ENCODE measurements at places on chromosomes 3 and 15.

GRCh38 chr3:152377184-152377570 lies 108.4 kb downstream of the MBNL1 start:
- no peak for DNase-seq

DNA sequence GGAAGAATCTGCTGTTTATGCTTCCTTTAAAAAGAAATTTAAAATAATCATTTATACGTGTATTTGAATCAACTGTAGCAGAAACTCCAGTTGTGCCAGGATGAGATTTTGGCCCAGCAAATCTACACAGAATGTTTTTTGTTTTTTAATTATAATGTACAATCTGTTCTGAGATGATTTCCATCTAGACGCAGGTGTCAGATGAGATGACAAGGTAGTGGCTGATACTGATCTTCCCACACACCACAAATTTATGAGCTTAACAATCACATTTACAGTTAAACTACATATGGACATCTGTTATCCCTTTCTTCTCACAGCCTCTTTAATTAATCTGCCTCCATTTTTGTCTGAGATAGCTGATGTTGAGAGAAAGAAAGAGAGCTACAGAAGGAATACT lies 23.6 kb downstream of the DCLK3 start:
- DNase-seq: no peak

DNA sequence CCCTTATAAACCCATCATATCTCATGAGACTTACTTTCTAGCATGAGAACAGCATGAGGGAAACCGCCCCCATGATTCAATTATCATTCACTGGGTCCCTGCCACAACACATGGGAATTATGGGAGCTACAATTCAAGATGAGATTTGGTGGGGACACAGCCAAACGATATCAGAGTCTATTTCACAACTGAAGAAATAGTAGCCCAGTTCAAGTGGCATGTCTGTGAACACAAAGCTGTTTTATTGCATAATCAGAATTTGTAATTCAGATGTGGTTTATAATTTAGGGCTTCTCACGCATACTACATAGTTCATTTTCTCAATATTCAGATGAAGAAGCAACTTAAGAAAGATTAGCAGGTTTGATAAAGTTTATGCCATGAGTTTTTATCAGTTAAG lies 1188.0 kb upstream of the ALCAM start:
- no peak for DNase-seq

DNA sequence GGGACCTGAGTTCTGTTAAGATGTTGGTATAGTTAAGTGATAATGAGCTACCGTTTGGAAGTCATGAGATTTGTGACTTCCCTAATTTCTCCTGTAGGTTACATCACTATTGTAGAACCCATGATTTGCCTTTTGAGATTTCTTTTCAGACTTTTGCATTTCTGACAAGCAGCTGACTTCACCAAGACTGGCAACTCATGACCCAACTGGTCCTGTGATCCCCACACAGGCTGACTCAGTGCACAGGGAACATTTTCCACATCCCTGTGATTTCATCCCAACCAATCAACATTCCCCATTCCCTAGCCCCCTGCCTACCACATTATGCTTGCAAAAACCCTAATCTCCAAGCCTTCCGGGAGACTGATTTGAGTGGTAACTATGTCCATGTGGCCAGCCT lies 242.1 kb upstream of the PDZRN3 start:
- DNase-seq: no peak

DNA sequence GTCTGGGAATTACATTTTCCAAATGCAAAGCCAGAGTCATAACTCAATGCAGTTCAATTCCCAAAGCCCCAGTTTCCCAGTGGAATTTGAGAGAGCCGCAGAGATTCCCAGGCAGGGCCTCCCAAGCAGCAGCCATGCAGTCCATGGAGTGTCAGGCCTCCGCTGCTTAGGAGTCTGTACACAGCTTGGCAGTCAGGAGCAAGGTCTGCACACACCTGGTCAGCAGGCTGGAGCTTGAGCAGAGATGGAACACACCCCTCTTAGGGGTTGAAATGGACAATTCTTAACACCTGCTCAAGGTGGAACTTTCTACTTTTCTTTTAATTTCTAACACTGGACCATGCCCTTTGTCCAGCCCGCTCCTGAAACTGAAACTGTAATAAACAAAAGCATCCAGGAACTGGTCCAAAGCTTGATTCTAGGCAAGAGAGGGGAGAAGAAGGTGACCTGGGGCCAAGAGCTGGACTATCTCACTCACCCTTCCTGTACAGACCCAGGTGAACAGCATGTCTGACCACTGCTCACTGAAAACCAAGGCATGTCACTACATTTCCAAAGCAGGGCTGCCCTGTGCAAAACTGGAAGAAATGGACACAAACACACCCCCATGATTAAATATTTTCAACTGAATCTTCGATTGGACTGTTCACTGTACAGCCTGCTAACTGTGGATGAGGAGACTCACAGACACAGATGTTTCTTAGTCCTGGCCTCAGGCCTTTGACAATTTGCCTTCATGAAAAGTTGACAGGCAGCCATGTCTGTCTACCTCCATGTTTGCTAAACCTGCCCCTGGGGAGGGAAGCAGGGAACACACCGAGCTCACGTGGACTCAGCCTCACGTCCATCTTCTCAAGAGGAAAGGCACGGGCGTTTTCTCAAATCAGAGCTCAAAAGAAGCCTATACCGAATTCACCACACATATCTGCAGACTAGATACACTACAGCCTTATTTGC lies 48.6 kb upstream of the DUSP7 start:
- no peak for DNase-seq

GRCh38 chr3:131544557-131544956 lies 41.8 kb upstream of the MRPL3 start:
- DNase-seq: peak; percentile 8

GRCh38 chr3:52891615-52892081 lies 5.7 kb downstream of the STIMATE start:
- DNase-seq: no peak

DNA sequence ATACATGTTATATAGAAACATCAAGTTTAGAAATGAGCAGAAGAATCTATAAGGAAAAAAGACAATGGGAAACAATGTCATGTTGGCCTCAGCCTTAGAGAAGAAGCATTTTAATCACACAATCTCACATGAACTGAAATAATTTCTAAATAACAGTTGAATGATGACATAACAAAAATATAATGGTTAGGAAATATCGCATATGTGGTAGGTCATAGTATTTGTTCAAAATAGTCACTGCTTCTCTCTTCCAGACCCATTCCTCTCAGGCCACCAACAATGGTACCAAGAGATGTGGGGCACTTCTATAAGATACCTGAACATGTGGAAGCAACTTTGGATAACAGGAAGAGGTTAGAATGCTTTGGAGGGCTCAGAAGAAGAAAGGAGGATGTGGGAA lies 195.7 kb upstream of the PDZRN3 start:
- DNase-seq: no peak

DNA sequence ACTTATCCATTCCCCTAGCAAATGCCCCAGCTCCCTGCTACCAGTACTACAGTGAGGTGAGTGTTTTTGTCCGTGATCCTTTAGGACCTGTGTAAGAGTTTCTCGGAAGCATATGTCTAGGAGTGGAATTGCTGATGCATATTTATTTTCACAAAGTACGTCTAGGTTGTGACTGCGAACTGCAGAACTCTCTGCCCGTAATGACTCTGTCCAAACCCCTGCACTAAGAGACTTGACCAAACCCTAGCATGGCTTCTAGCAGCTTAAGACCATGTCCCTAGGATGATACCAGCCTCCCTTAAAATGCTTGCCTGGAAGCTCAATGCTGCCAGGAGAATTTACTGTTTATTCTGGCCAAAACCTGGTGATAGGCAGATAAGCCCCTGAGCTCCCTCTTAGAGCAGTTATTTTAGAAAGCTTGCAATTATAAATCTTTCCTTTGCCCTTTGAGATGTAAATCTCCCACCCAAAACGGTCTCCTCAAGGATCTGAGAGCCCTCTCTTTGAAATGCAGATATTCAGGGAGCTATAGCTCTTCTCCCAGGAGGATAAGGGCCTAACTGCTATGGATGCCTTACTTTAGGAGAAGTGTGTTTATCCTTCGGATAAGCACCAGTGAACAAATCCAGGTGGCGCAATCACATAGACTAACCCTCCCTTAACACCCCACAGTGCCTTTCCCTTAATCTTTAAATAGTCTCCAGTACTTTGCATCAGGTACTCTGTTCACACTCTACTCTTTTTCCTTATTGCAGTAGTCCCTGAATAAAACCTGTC lies 14.7 kb upstream of the CA12 start:
- DNase-seq: no peak

DNA sequence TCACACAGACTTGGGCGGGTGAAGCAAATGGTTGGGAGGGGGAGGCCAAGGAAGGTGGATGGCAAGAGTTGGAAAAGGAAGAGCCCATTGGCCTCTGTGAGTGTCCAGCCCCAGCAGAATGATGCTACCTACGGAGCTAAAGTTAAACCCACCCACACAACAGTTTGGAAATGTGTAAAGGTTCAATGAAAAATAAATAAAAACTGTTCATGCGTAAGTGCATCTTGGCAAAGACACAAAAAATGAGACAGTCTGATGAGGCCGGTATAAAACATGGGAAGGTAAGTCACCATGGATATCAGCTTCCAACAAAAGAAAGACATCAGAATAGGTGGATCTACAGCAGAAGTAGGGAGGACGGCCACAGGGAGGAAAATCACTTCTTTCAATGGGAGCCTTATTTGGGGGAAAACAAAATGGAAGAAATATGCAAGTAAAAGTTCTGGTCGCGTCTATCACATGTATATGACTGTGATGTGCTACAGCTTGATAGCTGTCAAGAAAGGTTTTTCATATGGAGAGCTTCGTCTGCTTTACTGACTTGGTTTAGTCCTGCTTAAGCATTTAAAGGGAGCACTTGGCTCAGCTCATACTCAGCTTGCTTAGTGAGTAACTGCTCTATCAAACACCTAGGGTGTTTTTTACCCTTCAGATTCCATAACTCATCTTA lies 82.8 kb downstream of the TIGIT start:
- no peak for DNase-seq

DNA sequence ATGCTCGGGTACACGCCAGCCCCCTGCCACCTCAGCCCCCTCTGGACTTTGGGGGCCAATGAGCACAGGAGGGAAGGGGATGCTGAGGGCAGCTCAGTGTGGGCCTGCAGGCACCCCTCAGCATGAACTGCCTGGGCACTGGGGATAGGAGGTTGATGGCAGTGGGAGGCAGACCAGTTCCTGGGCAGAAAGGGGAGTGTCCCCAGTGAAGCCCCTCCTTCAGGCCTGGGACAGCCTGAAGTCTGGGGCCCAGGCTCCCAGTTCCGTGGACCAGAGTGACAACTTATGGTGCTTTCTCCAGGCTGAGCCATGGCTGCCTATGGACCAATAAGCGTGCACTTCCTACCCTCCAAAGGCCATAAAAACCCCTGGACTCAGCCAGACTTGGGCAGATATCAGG lies 63.3 kb upstream of the IMPG2 start:
- DNase-seq: no peak
